ENCODE measurements at places on chromosomes 2 and 18.

GRCh38 chr2:14552818-14553217 lies 79.7 kb upstream of the LRATD1 start:
- no peak for DNase-seq

DNA sequence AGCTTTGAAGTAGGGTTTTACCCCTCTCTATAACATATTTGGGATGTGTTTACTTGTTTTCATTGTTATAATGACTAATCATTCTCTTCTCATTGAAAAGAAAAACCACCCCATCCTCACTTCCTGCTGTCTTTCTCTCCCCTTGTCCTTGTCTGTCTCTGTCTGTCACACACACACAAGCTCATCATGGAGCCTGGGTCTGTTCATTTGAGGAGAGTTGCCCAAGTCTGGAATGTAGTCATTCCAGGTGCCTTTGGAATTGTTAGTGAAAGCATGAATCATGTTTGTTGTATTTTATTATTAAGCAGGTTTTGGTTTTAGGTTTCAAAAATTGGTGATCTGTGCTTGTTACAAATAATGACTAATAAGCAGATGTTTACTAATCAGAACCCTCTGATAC lies 133.5 kb upstream of the IL1R2 start:
- no peak for DNase-seq

DNA sequence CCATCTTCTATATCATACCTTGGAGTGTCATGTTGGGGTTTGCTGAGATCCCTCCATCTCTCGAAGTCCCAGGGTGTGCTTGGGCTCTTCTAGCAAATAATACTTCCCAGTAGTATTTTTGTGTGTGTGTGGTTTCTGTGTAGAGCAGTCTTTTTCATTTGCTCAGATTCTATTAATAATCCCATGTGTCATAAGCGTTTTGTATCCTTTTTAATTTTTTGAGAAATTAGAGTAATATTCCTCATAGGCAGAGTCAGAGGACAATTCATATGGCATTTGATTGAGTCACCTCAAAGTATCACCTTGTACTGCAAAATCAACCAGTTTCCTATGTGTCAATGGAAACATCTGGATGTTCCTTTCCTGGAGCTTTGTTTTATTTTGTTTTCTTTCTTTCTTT lies 37.4 kb upstream of the PPP1R1C start:
- DNase-seq, result no peak

DNA sequence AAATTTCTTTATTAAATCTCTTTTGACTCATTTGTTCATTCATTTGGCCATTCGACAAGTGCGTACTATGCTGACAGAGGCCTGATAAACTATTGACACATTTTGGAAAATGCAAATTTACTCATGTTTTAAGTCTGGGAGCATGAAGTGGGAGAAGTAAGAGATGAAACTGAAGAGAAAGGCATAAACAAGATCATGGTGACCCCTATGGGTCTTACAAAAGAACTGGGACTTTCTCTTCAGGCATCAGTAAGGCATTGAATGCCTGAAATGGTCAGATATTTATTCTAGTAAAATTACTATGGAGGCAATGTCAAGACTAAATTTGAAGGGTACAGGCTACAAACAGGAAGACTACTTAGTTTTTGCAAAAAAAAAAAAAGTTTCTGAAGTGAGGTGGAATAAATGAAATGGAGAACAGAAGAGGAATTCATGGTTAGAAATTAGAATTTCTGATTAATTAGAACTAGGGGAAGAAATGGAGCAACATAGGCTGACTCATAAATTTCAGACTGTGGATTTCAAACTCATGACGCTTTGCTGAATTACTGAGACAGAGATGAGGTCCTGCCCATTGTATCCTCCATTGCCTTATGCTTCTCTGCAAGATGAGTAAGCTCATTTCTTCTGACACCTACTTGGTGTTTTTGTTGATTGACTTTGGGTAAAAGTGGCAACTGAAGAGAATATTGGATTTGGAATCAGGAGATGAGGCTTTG lies 32.7 kb downstream of the VSNL1 start:
- DNase-seq, result no peak

GRCh38 chr2:109256921-109257320 lies 127.9 kb downstream of the SH3RF3 start:
- DNase-seq, result no peak

DNA sequence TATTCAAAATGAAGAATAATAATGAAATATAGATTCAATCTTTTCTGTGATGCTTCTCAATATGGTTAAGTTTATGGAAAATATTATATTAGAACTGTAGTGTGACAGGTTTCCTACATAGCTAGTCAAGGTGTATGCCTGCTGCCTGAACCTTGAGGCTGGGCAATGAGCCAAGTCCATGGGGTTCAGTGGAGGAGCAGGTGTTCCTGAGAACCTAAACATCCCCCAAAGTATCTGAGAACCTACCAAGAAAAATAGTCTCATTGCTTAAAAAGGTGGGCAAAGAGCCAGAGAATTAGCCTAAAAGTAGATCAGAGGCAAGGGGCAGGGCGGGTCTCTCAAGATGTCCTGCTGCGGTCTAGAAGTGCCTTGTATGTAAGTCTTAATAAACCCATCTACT lies 185.9 kb upstream of the SPHKAP start:
- no peak for DNase-seq

DNA sequence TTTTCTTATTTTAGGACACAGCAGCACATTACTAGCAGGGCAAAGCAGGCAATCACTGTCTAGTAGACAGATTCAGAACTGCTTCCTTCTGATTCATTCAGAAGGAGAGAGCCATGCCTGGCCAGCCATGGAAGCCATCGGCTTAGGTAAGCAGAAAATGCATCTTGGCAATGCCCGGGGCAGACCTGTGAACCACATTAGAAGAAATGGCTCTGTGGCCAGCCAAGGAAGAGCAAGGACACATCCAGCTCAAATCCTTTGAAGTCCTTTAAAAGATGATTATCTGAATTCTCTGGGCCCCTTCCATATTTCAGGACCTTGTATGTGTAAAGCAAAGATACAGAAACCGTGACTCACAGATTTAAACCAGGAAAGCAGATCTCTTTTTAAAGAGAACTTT lies 227.4 kb downstream of the PID1 start:
- no peak for DNase-seq

- peak; percentile 57 for DNase-seq
Observed at GRCh38 chr2:196234672-196235071, 63.3 kb upstream of the STK17B start.

GRCh38 chr2:71004857-71005256 lies 10.2 kb upstream of the TEX261 start:
- DNase-seq, result no peak

DNA sequence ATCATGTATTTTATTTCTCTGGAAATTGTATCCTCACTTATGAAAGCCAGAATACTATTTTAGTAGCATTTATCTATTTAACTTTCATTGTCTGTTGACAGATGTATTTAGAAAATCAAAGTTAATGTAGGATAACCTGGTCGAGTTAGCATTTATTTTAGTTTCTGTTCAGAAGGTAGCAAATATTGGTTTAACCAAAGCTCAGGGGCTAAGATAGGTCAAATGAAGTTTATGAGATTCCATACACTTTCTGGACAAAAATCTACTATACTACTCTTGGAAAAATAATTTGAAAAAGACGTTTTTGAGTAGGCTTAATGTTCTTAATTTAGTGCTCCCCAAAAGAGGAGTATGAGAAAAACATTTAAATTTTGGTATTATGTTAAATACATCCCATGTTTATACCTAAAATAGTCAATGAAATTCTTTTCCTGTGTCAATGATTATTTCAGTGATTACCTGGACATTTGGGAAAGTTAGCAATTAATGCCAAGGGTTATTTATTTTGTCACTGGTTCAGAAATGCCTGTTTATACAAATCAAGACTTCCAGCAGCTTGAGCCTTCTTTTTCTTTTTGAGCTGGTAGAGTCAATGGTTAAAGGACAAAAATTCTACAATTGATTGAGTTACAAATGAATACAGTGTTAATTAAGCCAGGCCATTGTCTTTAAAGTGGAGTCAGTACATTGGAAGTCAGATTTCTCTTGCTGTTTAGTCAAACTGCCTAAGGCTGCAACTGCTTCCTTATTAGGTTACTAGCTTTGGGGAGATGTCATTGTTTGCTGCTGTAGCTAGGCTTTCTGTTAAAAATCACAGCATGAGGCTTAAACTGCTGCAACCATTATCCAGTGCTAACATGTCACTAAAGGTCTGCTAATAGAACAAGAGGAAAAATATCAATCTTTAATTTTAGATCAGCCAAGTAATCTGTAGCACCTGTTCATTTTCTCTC lies 182.3 kb downstream of the CAMKMT start:
- no peak for DNase-seq

GRCh38 chr2:100161945-100162620 lies 19.7 kb upstream of the AFF3 start:
- DNase-seq, result no peak

GRCh38 chr18:62637807-62638687 lies 77.3 kb upstream of the PHLPP1 start:
- peak; percentile 48 for DNase-seq

GRCh38 chr2:218405746-218406208 lies 6.1 kb downstream of the CTDSP1 start:
- no peak for DNase-seq

- DNase-seq, result no peak
Observed at GRCh38 chr2:201964631-201965206, 68.9 kb upstream of the FZD7 start.

- DNase-seq, result no peak
Observed at GRCh38 chr2:45067859-45068570, 58.8 kb upstream of the SIX2 start.

DNA sequence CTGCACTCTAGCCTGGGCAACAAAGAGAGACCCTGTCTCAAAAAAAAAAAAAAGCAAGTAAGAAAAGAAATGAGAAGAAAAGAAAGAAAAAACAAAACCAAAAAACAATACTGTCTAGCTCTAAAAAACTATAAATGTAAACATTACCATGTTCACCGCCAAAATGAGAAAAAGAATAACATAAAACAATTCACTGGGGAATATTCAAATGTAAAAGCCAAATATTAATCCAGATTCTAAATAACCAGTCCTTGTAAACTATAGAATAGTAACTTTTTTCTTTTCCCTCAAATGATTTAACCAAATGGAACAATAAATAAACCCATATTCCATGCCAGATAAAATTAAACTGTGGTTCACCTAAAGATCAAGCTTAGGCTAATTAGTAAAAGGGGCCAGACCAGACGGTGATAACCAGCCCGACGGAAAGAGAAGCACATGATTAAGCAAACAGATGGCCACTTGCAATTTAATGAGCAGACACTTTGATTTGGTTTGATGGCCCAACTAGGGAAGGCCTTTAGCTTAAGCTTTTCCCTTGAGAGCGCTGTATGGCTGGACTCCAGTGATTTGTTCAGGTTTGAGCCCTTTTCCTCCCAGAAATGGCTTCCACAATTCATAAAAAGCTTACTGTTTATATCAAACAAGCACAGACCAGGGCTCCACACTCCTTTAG lies 39.4 kb upstream of the ZNF397 start:
- DNase-seq, result no peak

- no peak for DNase-seq
Observed at GRCh38 chr2:233319256-233319655, 11.6 kb downstream of the SAG start.

DNA sequence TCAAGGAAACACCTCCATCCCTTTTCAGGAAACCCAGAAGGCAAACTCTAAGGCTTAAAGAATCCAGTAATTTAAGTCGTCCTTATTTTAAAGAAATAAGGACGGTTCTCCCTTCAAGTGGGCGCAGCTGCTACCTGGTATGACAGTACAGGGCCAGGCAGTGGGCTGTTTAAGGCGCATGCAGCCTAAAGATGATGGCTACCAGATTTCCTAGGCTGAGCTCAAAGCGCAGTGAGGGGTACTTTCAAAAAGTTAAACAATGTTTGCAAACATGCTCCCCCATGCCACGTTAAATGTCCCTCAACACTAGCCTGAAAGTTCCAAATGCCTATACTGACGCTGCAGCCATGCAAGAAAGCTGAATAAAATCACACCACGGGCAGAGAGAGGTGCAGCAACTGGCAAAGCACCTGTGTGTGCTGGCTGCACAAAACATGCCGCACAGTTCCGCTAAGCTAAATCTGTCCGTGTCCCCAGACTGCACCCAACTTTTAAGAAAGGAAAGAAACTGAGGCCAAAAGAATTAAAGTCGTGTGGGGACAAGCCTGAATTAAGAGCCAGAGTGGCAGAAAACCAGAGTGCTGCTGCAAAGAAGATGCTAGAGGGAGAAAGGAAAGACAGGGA lies 583 bp downstream of the HIBCH start:
- no peak for DNase-seq

GRCh38 chr2:86783615-86784339 lies 6.9 kb downstream of the CD8A start:
- DNase-seq, result no peak

- DNase-seq, result no peak
Observed at GRCh38 chr2:54665436-54665856, 58.0 kb upstream of the EML6 start.

DNA sequence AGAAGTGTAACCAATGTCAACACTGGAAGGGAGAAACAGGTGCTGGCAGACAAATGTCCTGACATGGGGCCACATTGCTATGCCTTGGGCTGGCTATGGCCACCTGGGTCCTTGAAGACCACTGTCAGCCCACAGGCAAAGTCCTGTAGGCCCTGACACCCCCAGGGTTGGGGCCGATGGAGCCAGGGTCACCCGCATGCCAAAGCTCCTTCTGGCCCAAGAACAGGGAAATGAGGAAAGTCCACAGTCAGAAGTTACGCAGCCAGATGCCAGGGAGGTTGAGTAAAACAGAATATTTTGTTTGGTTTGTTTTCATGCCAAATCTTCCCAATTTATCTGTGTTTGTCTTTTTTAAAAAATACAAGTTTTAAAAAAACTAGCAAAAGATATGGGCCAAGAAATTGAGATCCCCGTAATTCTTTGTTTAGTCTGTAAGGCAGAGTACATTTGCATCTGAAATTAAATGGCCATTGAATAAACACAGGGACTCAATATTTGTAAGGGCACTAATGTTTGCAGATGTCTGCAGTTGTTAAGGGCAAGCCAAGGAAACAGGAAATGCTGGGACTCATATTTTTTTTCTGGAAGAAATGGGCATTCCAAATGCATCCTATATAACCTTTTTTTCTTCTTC lies 186.4 kb downstream of the FAM210A start:
- no peak for DNase-seq

DNA sequence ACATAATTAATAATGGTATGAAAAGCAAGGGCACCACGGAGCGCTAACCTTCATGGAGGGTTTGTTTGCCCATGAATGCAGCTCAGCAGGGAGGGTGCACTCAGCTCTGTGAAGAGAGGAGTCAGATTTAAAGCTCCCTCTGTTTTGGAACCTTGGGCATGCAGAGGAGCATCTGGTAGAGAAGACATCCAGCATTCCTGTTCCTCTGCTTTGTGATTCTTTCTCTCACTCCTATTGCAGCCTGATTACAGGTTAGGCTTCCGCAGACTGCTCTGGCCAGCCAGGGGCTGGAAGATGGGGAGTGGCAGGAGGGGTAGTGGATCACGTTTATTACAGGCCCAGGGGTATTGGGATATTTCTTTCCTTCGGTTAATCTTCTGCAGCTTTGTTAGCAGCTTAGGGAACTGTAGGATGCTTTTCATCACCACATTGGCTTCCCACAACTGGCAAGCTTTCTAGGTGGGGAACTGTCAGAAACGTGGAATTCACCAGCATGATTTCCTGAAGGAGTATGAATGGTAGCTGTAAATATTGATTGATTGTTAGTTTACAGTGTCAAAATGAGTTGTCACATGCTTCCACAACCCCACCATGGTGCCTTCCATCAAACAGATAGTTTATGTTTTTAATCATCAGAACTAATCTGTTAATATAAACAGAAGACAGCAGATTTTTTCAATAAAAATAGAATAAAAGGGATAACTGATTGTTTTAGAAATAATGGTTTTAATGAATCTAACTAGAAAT lies 201.1 kb downstream of the VAPA start:
- no peak for DNase-seq
